Heart left ventricle (tissue), 16 donors: ENCODE measurements at places on chromosomes 6 and 20.

DNA sequence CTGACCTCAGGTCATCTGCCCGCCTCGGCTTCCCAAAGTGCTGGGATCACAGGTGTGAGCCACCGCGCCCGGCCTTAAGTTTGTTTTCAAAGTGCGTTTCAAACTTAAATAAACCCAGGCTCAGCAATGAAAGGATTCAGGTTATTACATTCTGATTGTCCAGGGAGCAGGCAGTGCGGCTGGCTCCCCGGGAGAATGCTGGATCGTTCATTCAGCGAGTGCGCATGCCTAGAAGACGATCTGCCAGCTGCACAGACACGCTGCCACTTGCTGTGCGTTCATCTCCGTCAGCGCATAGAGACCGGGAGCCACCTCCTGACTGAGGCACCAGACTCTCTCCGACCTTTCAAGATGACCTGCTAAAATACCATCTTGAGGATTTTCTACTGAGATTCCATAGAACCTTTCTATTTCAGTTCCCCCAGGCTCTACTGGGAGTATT is 163.9 kb upstream of the ZNF217 start:
- DNase-seq, result no peak

DNA sequence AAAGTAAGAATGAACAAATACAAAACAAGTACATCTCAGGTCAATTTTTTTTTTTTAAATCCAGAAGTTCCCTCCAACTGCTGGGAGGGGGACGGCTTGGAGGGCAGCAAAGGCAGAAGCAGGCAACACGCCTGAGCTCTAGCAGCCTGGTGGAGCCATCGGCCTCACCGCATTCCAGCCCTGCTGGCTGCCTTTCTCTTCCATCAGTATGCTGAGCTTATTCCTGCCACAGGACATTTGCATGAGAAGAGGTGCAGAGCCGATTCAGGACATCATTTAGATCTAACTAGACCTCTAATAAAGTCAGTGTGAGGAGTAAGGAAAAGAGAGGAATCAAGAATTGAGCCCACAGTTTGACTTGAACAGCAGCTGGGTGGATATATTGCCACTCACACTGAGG is 318.8 kb downstream of the ZFAND3 start:
- DNase-seq, result no peak

DNA sequence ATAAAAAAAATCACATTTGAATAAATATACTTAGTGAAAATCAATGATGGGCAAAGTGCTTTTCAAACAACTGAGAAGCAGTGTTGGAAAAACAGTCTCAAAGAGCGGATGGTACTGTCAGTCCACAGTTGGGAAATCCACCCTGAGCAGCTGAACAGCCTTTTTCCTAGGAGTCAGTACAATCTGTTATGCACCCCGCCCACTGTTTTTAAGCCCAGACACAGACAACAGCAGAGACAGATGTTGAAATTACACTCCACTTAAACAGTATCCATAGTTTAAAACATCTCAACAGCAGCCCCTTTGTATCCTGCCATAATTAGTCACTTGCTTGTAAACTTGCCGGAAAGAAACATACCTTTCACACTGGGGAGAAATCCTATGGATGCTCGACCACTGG is 372 bp downstream of the KIAA0408 start:
- DNase-seq, result no peak

- DNase-seq, result no peak
Measured at GRCh38 chr6:133855991-133856370, 32.9 kb upstream of the TCF21 start.

- DNase-seq, result peak; percentile 36
Measured at GRCh38 chr6:143026696-143027449, 33.8 kb upstream of the AIG1 start.

- no peak for DNase-seq
Measured at GRCh38 chr6:44006123-44006871, 121.0 kb downstream of the MRPL14 start.

DNA sequence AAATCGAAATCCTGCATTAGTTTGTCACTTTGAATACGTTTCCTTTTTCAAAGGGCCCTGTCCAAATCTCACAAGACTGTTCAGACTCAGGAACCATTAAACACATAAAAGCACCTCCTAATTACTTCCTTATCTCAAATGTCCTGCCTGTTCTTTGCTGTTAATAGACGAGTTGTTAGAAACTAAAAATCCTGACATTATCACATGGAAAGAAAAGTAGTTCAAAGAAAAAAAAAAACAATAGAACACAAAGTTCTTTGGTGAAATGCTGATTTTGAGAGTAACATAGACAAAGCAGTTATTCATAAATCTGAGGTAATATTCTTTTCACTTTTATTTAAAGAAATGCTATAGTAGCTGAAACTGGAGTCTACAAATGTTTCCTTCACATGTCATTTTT is 12.1 kb upstream of the TAB2 start:
- DNase-seq, result no peak

DNA sequence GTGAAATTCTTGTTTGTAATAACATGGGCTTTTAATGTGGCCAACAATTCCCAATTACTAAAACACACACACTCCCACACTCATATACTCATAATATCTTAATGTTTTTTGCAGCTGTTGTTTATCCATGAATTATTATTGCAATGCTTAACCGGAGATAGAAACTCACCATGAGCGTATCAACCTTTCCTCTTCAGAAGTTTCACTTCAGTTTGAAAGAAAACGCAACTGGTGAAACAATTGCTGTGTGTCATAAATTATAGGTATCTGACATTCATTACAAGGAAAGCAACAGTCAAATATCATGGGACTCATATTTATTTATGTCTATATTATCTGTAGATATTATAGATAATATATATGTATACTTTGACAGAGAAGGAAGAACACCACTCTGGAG is 104.1 kb downstream of the HDGFL1 start:
- no peak for DNase-seq

- DNase-seq, result no peak
Measured at GRCh38 chr6:4612636-4613171, 163.5 kb upstream of the CDYL start.

- no peak for DNase-seq
Measured at GRCh38 chr6:154343473-154344308, 12.9 kb downstream of the IPCEF1 start.

- no peak for DNase-seq
Measured at GRCh38 chr6:10968776-10969175, 75.3 kb downstream of the ELOVL2 start.

- no peak for DNase-seq
Measured at GRCh38 chr20:61900011-61900944, 165.4 kb downstream of the TAF4 start.

GRCh38 chr6:13354331-13355042 is 26.1 kb upstream of the TBC1D7 start:
- no peak for DNase-seq

- no peak for DNase-seq
Measured at GRCh38 chr6:142187209-142187608, 40.1 kb downstream of the VTA1 start.

- DNase-seq, result no peak
Measured at GRCh38 chr6:123715006-123715863, 78.5 kb upstream of the TRDN start.

GRCh38 chr6:91606148-91606901 is 1019.5 kb upstream of the MAP3K7 start:
- DNase-seq, result no peak

DNA sequence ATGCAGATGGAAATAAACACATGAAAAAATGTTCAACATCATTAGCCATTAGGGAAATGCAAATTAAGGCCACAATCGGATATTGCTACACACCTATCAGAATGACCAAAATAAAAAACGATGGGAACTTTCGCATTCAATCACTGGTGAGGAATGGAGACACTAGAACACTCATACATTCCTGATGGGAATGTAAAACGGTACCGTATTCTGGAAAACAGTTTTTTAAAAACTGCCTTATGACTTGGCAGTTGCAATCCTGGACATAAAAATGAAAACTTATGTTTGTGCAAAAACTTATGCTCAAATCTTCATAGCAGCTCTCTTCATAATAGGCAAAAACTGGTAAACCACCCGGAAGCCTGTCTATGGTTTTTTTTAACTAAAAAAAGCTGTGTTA is 146.0 kb downstream of the CEBPB start:
- no peak for DNase-seq

GRCh38 chr6:138250053-138250452 is 31.8 kb upstream of the PBOV1 start:
- DNase-seq, result no peak

DNA sequence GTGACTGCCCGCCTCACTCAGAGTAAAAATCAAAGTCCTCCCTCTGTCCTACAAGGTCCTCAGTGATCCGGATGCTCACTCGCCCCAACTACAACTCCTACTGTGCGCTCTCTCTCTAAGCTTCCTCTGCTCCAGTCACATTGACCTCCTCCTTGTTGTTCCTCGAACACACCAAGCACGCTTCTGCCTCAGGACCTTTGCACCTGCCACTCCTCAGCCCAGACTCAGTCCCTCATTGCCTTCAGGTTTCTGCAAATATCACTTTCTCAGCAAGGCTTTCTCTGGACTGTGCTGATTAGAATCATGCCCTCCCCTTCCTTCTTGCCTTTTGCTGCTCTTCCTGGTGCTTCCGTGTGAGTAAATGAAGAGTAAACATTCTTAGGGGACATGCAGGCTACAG is 41.6 kb downstream of the SULF2 start:
- DNase-seq, result no peak

DNA sequence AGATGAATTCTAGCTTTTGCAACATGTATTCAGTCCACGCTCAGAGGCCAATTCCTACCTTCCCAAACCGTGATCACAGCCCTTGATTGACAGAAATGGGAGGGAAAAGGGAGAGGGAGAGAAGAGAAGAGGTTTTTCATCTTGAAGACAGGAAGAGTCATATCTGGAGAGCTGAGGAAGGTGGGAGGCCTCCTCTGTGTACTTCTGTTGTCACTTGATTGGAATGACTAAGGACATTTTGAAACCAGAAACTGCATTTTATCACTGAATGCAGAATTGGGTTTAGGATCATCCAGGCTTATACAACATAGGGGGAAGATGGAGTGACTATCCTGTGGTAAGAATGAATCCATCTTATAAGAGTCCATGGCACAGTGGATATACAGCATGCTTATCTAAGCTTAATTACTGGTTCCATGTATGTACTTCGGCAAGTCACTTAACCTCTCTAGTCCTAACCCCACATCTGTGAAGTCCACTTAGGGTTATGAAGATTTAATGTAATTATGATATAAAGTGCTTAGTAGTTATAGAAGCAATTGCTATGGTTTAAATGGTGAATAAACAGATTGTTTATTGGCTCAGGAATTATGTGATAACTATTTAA is 144.0 kb downstream of the BCKDHB start:
- no peak for DNase-seq

DNA sequence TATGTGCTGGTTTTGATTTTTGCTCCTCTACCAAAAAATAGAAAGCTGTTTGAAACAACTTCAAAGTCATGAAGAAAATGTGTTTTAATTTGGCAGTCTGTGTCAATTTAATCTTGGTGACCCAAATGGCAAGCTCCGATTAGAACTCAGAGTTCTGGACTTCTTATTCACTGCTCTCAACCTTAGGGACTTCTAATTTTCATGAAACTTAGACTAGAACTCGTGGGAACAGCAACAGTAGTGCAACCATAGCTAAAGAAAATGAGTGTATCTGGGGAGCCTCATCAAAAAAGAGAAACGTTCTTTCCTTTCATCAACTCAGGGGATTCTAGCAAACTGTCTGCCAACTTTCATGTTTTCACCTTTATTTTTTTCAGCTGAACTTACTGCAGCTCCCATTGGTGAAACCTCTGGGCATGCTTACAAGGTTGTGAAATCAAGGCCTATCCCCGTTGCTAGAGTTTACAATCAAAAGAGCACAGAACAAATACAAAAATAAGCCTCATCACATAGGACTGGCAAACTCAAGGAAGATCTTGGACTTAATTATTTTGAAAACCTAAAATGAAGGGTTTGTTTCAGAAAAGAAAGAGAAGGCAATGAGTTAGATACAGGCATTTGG is 114.0 kb upstream of the HSF2 start:
- DNase-seq, result no peak
